Inflammatory macrophage (primary cell): ENCODE measurements at places on chromosomes 3 and 15.

DNA sequence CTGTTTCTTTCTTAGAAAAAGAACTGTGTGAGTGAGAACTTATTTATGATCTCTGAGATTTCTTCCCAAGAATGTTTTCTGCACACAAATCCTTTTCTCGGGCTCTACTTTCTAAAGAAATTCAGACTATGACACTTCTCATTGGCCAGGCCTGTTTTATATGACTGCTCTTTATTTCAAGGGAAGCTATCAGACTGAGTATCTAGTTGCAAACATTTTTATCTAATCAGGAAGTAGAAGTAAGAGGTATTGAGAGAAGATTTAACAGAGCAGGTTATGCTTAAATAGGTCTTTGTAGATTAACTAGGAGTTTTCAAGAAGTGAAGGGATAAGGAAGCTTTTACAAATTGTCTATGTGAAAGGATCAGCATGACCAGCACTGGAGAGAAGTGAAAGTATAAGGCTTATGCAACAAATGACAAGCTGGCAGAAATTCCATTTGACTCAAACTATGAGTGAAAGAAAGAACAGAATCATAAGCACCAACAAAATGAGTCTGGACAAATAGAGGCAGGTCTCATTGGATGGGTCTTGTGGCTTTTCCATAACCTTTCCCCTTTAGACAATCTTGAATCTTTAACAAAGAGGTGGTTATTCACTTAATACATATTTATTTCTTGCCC, 71.9 kb upstream of the CHL1 start:
- no peak for DNase-seq

DNA sequence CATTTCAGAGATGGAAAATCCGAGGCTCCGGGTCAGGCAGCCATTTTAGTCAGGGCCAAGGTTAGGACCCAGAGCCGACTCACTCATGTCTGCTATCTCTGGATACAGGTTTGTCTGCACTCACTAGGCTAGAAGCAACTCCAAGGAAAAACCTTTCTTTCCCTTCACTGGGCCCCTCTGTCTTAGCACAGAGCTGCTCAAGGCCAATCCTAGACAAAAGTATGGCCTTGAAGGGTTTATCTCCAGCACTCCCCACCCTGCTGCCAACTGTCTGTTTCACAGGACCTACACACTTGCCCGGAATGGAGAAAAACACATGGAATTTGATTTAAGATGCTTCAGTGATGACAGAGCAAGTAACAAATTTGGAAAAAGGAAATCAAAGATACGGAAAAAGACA, 25.6 kb downstream of the ACAN start:
- DNase-seq: no peak

GRCh38 chr3:95775486-95776094, 1038.8 kb upstream of the EPHA6 start:
- no peak for DNase-seq

- no peak for DNase-seq
These were observed 84.1 kb downstream of the TBC1D2B start for GRCh38 chr15:77993374-77993911.

- DNase-seq: peak; percentile 61
These were observed 30.7 kb downstream of the SEMA7A start for GRCh38 chr15:74402873-74403587.

- no peak for DNase-seq
These were observed 49.1 kb downstream of the FMN1 start for GRCh38 chr15:33145447-33145846.

DNA sequence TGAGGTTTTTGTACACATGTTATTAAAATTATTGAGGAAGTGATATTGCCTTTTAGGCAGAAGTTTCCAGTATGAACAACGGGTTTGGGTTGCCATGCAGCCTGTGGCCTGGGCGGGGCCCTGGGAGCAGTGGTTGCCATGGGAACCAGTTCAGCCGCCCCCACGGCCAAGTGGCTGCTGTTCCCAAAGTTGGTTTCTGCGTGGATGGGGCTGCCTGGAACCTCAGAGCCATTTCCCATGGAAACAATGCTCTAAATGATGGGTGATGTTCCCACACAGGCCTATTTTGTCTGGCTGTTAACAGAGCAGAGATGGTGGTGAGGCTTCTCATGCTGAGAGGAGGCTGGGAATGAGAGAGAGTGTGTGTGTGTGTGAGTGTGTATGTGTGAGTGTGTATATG, 19.5 kb downstream of the MRAS start:
- DNase-seq: peak; percentile 94
